ENCODE measurements at places on chromosomes 5 and 9. TPM values are rescaled to one million over a fixed set of nuclear protein-coding genes. Genes with fewer than 3 reads are reported as not detected.
A peak's percentile ranks its signal among the peaks of the same experiment; 100 is the strongest.

Gene MCIDAS
- total RNA-seq, result 0.68 TPM

Gene SETX
- total RNA-seq, result 49.1 TPM

Gene PDE6A
- 0.15 TPM for total RNA-seq

Gene KLHL3
- total RNA-seq, result 19.4 TPM

Gene MARVELD2
- 31.8 TPM for total RNA-seq

Gene CTXN3
- not detected for total RNA-seq

GRCh38 chr5:135242021-135242865 lies 156.8 kb downstream of the MACROH2A1 start:
- peak; percentile 28 for DNase-seq
- H3K4me1 ChIP-seq, result peaks cover 16% of the 10 kb centered on the region
- no peak overlapping the region for H3K4me3 ChIP-seq
- H3K27me3 ChIP-seq, result peaks cover 8% of the 10 kb centered on the region
- H3K36me3 ChIP-seq, result no peaks in the 10 kb centered on the region

DNA sequence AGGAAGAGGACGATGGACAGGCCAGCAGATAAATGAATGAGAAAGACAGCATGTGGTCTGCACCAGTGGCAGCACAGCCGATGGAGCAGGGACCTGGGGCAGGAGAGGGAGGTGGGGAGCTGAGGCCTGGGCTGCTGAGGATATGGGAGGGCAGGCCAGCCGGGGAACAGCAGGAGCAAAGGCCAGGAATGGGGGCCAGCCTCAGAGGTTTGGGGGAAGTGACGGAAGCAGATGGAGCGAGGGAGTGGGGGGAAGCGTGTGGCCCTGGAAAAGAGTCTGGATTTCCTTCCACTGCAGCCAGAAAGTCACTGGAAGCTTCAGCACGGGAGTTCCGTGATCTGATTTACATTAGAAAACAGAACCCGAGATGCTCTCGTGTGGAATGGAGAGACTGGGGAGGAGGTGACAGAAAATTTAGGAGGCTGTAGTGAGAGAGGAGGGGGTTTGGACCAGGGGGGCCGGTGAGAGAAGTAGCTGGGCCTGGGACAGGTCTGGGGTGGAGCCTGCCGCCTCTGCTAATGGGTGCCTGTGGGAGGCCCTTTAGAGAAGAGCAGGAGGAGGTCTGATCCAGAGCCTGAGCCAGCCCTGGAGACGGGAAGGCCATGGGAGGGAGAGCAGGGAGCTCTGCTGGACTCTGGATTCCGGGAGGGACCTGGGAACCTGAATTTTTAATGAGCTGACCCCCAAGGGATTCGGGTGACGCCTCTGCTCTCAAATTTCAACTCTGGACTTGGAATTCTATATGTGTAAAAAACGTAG lies 65.4 kb downstream of the TSPAN17 start:
- no peak overlapping the region for H3K4me3 ChIP-seq
- H3K27ac ChIP-seq, result no peak overlapping the region
- DNase-seq, result peak; percentile 80
- no peaks in the 10 kb centered on the region for H3K4me1 ChIP-seq
- H3K36me3 ChIP-seq, result no peaks in the 10 kb centered on the region
- no peaks in the 10 kb centered on the region for H3K27me3 ChIP-seq

DNA sequence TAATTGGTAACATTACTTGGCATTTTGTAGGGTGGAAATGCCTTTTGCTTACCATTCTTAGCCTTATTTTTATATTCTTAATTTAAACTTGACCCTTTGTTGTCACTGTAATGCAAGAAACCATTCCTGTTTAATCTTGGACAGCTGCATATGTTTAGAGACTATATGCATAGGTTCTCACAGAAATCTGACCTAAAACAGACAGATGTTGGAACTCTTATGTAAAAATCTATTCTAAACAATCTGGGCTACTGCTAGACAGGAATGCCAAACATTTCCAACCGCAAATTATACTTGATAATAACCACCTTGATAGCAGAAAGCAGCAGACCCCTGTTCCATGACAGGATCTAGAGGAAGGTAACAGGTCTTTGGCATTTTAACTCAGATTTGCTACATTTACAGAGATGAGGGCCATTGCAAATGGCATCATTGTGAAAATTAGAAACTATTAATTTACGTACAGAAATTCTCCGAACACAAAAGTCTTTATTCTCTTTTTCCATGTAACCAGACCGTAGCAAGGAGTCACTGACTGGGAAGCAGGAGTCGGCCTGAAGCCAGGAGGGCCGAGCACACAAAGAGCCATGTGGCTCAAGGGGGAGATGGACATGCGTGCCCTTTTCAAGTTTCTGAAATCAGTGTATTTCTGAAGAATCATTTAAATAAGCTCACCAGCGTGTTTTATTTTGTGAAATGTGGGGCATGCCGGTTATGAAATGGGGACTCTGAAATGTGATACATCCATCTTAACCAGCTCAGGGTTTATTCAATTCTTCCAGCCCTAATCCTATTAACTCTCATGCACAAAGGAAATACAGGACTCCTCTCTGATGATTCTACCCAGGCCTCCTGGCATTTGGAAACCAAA lies 139.3 kb downstream of the AOPEP start:
- H3K4me3 ChIP-seq, result no peak overlapping the region
- peak; percentile 46 for DNase-seq
- no peak overlapping the region for H3K27ac ChIP-seq
- H3K36me3 ChIP-seq, result no peaks in the 10 kb centered on the region

DNA sequence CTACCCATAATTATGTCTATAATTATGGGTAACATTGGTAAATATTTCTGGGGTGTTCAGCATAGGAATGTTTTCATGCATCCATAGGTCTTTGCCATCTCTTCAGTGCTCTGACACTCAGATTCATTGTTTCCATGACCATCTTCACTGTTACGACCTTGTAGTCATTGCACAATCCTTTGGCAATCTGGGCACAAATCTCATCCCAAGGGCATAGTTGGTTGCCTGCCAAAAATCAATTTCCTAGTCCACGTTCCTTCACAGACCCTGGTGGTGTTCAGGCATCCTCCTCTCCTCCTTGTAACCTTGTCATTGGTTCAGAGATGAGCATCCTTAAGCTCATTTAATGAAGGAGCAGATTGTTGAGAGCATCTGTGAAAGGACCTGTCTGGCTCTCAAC lies 1400.7 kb downstream of the CDH12 start:
- no peaks in the 10 kb centered on the region for H3K4me1 ChIP-seq
- no peak for DNase-seq
- no peaks in the 10 kb centered on the region for H3K36me3 ChIP-seq

DNA sequence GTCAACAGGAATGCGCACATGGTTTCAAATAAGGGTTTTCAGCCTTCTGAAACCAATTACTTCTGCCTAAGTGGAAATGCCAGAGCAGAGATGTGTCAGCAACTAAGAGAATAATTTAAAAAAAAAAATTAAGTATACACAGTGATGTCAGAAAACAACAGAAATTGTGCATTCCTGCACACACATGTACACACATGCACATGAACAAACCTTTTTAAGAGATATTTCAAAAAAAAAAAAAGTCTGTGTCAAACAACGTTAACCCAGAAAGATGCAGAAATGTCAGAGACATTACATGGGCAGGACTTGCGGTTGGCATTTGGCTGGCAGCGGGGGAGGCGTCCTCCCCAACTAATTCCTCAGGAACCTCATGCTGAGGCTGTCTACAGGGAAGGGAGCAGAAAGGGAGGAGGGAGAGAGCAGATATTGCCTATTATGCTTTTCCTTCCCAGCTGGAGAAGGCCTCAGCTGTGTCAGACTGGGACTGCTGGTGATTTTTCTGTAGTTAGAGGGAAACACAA lies 536.9 kb upstream of the WWC1 start:
- peak; percentile 44 for DNase-seq
- H3K27me3 ChIP-seq, result no peaks in the 10 kb centered on the region
- no peak overlapping the region for H3K27ac ChIP-seq
- no peaks in the 10 kb centered on the region for H3K4me1 ChIP-seq
- H3K4me3 ChIP-seq, result no peak overlapping the region

GRCh38 chr5:83715236-83716065 lies 5.2 kb downstream of the HAPLN1 start:
- no peak overlapping the region for H3K4me3 ChIP-seq
- no peak for DNase-seq
- no peaks in the 10 kb centered on the region for H3K4me1 ChIP-seq
- H3K36me3 ChIP-seq, result no peaks in the 10 kb centered on the region

DNA sequence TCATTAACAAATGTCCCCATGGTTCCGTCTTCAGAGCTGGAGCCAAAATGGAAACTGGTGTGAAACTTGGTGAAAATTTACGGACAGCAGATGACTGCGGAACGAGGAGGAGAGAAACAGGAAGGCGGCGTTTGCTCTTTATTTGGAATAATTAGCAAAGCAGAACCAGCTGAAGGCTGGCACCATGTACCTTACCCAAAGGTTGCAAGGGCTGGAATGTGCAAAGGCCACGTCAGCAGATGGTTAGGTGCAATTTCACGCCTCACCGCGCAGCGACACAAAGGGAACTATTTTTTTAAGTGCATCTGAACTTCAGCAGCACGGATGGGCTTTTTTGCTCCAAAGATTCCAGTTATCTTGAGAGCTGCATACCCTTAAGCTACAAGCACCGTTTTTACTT lies 127.4 kb downstream of the COL23A1 start:
- no peaks in the 10 kb centered on the region for H3K27me3 ChIP-seq
- peak; percentile 40 for DNase-seq
- no peak overlapping the region for H3K4me3 ChIP-seq
- H3K36me3 ChIP-seq, result no peaks in the 10 kb centered on the region
- H3K4me1 ChIP-seq, result no peaks in the 10 kb centered on the region
- no peak overlapping the region for H3K27ac ChIP-seq

DNA sequence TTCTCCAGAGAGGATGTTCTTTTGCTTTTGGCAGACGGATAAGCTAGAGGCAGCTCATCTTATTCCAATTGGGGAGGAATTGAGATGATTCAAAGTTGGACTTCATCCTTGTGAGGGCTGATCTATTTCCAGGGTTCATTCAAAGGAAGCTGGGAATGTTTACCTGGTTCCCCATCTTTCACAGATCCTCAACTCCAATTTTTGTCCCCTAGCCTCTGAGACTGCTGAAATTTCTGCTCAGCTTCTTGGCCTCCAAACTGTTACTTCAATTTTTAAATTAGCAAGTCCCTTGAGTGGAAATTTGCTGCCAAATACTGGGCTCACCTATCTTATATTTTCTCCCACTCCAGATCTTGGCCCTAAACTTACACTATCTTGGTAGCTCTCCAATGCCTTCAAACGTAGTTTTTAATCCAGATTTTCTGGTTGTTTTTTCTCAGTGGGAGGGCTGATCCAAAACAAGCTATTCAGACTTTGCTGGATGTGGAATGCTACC lies 93.9 kb upstream of the NEK6 start:
- H3K4me1 ChIP-seq, result no peaks in the 10 kb centered on the region
- no peak overlapping the region for H3K4me3 ChIP-seq
- no peak overlapping the region for H3K27ac ChIP-seq
- no peaks in the 10 kb centered on the region for H3K27me3 ChIP-seq

DNA sequence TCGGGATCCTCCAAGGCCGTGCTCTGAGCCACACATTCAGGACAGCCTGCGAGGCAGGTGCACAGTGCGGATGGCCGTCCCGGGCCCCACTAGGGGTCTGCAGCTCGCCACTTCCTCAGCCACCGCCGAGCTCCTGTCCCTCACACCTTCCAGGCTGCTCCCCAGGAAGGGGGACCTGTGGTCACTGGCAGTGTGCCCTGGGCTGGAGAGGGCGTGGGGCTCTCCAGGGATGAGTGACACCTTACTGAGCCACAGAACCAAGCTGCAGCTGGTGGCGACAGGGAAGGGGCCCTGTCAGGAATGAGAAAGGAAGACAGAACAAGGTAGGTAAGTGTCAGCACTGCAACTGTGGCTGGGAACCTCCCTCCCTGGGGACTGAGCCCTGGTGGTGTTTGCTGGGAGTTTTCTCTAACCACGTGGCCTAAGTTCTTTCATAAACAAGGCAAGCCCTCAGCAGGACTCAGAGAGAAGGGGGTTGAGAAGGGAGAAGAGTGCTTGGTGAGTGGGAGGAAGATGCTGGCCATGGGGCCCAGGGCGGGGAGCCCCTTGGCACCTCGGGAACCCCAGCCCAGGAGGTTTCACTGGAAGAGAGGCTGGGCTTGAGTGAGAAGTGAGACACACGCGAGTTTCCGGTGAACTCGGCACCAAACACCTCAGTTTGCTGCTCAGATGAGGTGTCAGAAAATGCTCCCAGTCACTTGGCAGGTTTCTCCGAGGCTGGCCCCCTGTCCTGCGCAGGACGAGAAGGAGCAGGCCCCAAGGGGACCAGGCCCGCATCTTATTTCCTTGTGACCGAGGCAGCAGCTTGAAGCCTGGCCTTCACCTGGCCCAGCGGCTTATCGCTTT lies 5.2 kb downstream of the IL13 start:
- no peak overlapping the region for H3K27ac ChIP-seq
- peak; percentile 69 for DNase-seq
- peaks cover 9% of the 10 kb centered on the region for H3K4me1 ChIP-seq
- H3K4me3 ChIP-seq, result no peak overlapping the region
- no peaks in the 10 kb centered on the region for H3K36me3 ChIP-seq

GRCh38 chr9:21559402-21560280 lies 77.5 kb upstream of the IFNE start:
- peaks cover 10% of the 10 kb centered on the region for H3K27me3 ChIP-seq
- H3K4me3 ChIP-seq, result peak overlapping the region; percentile 93
- H3K36me3 ChIP-seq, result no peaks in the 10 kb centered on the region
- no peaks in the 10 kb centered on the region for H3K4me1 ChIP-seq
- H3K27ac ChIP-seq, result no peak overlapping the region

DNA sequence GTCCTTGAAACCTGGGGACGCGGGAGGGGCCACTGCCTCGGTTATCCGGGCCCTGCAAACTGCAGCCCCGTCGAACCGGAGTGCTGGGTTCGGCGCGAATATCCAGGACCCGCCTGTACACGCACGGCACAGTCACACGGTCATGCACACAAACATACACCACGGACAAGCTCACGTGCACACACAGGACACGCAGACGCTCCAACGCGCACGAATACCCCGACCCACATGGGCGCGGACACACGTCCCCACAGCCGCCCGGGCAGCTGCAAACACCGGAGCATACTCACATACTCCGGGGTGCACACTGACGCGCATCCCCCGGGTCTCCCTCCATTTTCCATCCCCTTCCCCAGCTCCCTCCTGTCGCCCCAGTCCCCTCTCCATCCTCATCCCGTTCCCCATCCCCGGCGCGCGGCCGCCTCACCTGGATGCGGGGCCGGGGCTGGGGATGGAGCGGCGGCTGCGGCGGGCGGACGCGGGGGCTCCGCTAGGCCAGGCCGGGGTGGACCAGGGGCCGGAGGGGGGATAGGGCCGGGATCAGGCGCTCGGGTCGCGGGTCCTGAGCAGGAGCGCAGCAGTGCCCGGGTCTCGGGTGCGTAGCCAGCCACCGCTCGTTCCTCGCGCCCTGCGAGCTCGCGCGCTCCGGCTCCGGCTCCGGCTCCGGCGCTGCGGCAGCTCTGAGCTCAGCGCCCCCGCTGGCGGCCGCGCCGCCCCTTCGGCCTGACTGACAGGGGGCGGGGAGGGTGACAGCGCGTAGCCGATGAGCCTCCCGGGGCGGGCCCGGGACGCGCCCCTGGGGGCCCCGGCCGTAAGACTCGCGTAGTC lies at the start of the genes EIF4E1B and SNCB:
TSS of gene EIF4E1B (plus strand) at position 823 of the 828 bp plus-strand sequence. CDS start 12,113 bp downstream, outside the sequence.
TSS of gene SNCB (minus strand) at position 682 of the 828 bp plus-strand sequence. CDS start 880 bp downstream, outside the sequence.
- DNase-seq, result peak; percentile 87
- H3K4me3 ChIP-seq, result peak within 1 kb of the TSS; percentile 74
- H3K4me1 ChIP-seq, result no peaks in the 10 kb centered on the region
- H3K27me3 ChIP-seq, result peaks cover 67% of the 10 kb centered on the region
- no peak within 1 kb of the TSS for H3K27ac ChIP-seq

Data from endodermal cell (in vitro differentiated cells).